ENCODE measurements at places on chromosomes 12 and 14.

DNA sequence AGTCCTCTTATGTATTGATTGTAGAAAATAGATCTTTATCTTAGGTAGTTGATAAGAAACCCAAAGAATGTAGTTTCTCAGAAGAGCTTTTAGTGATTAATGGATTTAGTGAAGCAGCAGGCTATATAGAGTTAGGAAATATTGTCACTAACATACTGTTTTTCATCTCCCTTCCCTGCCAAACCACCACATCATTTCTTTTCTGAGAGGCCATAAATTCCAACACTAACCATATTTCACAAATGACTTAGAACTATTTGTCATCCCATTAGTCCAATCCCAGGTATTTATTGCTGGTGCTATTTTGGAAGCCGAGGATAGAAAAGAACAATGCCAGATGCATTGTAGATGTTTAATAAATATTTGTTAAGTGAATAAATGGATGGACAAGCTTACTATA lies 185.7 kb downstream of the KICS2 start:
- DNase-seq, result no peak

GRCh38 chr14:24388474-24389179 lies 10.2 kb upstream of the NYNRIN start:
- DNase-seq, result no peak

- no peak for DNase-seq
Measured at GRCh38 chr12:92404921-92405320, 259.3 kb upstream of the BTG1 start.

DNA sequence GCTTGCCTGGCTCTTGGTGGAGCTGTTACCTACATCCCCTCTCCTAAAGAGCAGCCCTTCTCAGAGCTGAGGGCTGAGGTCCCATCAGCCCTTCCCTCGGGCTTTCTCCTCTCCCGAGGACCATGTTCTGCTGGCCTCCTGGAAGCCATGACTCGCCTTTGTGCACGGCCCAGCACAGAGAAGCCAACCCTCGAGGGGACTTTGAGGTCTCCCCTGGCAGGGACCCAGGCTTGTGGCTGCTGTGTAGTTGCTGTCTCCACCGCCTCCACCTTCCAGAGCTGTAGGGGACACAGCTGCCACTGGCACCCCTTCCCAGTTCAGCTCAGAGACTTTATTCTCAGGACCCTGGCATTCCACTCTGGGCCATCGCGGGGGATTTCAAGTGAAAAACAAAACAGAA lies 22.9 kb upstream of the CCND2 start:
- DNase-seq, result no peak

DNA sequence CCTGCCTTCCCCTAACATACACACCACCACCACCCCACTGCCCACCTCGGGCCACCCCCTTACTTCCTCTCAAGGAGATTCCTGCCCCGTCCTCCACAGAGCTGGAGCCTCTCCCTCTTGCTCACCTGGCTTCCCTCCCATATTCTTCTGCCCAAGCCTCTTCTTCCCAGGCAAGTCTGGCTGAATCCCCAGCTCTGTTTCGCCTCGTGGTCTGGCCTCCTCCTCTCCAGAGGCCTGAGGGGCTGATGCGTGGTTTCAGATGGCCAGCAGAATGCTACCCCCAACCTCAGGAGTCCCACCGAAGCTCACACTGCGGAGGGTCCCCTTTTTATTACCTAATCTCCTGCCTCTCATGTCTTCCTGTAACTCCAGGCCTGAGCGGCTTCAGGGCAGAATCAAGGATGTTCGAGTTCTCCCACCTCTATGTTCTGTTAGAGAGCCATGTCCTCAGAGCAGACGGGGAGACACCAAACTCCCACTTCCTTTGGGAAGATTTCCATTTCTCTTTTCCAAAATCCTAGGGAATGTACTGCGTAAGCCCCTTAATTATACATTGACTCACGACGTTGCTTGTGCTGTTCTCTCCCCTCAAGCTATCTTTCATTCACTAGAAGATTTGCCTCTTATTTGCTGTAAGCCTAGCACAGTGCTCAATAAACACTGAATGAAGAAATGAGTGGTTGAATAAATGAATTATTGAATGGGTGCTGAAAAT lies 33.9 kb upstream of the LTBP2 start:
- DNase-seq, result no peak

- DNase-seq, result no peak
Measured at GRCh38 chr12:39372929-39373328, 70.0 kb downstream of the KIF21A start.

DNA sequence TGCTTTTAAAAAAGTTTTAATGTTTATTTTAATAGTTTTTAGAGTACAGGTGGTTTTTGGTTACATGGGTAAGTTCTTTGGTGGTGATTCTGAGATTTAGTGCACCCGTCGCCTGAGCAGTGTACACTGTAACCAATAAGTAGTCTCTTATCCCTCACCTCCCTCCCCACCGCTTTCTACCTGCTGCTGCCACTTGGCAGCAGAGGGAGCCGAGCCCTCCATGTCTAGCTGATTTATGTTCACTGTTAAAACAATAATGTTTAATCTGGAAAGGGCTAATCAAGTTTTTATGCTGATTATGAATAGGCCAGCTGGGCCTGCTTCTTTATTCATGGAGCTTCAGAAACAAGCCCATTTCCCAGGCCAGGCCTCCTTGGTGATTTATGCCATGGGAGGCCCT lies 73.1 kb downstream of the ADCK1 start:
- no peak for DNase-seq

DNA sequence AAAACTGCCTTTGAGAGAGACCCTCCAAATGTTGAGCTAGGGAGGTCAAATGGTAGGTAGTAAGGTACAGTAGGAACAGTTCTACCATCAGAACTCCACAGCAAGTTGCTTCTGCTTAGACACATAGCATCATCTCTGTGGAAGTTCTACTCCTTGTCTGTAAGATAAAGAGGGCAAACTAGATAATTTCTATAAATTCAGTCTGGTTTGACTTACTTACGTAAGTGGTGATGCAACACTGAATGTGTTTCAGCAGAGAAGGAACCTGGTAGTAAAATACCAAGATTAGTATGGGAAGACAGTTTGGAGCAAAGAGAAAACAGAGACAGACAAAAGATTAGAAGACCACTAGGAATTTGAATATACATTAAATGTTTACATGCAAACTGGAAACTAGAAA lies 42.0 kb downstream of the KITLG start:
- no peak for DNase-seq

DNA sequence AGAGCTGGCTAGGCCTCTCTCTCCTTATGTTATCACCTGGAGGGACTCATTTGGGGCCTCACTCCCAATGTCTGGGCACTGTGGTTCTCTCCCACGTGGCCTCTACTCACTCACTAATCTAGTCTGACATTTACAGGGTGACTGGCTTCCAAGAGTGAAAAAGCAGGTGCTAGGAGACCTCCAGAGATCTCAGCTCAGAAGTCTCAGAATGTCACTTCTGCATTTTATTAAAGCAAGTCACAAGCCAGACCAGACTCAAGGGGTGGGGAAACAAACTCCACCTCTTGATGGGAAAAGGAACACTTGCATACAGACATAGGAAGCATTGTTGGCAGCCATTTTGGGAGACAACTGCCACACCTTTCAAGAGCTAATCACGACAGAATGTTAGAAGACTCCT lies 175.9 kb downstream of the MON2 start:
- no peak for DNase-seq

DNA sequence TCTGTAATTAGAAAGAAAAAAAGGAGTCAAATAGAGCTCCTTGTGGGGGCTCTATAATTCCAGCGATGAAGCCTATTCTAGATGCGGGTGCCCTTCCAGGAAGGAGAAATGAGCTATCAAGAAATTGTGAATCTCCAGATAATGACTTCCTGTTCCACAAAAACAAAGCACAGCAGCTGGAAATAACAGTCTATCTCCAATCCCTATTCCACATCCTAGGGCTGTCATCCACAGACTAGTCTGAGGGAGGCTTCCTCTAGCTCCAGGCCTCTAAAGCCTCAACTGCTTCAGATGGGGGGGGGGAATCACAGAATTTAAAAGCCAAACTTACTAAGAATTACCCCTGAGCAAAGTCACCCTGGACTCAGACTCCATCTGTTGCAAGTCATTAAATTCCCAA lies 77.4 kb upstream of the GTF2A1 start:
- no peak for DNase-seq

- DNase-seq, result no peak
Measured at GRCh38 chr14:23437133-23438100, 2.0 kb upstream of the MYH7 start.

GRCh38 chr12:124466216-124467128 lies 100.9 kb downstream of the NCOR2 start:
- peak; percentile 90 for DNase-seq

DNA sequence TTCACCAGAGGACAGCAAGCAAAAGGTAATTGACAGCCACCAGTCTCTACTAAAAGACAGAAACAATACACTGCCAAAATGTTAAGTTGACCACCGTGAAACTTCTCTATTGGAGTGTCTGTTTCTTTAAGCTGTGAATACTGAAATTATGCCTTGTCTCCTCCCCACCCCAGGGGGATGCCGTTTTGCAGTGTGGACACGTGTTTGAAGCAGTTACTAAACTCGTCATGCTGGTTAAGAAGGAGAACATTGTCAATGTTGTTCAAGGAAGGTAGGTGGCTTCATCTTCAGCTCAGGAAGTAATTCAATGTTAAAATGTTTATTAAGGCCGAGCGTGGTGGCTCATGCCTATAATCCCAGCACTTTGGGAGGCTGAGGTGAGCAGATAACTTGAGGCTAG lies 32.8 kb downstream of the KCTD10 start:
- DNase-seq, result no peak

DNA sequence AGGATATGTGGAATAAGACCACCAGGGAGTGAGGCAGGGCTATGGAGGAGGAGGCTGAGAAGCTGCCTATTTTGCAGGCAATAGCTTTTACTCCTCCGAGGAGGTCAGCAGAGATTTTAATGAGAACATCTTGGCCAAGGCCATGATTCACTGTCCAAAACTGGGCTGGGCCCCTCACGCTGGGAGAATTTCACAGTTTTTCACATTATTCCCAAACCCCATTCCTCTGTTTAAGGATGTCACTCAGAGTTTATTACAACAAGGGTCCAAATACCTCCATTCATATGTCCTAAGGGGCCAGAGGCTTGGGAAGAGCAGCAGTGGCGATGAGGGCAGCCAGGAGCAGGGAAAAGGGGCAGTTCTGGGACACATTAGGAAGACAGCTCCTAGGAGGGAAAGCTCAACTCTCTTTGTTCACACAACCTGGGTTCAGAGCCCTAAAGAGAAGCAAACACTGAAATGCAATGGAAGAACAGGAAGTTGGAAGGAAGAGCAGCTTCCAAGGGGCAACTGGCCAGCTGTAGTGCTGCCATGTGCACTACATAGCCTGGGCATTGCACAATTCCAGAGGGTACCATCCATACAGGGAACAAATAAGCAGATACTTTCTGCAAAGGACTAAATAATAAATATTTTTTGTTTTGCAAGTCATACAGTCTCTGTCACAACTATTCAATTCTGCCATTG lies 283.2 kb downstream of the NUAK1 start:
- no peak for DNase-seq

DNA sequence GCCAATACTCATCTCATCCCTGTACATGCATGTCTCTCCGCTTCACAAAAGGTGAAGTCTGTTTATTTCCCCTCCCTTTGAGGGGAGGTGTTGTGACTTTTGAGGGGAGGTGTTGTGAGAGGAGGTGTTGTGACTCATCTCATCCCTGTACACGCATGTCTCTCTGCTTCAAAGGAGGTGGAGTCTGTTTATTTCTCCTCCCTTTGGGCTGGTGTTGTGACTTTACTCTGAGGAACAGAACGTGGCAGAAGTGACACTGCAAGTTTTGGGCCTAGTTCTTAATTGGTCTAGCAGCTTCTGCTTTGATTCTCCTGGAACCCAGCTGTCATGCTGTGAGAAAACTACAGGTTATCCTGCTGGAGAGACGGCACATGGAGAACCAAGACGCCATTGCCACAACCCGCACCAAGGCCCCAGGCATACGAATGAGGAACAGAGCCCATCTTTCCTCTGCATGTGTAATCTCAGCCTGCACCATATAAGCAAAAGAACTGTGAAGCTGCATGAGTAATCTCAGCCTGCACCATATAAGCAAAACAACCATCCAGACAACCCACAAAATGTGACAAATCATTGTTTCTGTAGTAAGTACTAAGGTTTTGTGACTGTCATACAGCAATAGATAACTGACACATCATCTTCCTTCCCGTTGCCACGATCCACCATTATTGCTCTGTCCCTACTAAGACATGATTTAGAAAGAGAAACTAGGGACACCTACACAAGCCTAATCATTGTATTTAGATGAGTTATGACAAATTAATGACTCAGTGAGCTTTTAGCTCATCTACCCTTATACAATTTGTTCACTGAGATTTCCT lies 30.0 kb downstream of the GALNT4 start:
- no peak for DNase-seq

- no peak for DNase-seq
Measured at GRCh38 chr14:72510566-72510965, 383.3 kb downstream of the DPF3 start.

DNA sequence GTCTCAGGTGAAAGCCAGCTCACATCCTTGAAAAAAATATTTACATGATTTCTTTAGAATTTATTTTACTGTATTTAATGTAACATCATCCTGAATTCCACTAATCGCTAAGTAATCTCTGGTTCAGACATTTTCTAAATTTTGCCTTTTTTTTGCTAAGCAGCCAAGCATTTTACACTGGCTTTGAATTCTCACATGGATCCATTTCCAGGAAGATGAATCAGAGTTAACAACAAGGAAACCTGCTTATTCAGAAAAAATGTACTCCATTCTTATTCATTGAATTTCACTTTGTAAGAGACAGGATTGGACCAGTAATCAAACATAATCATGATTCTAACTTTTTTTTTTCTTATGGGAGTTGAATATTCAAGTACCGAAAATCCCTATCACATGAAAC lies 1785.1 kb upstream of the FLRT2 start:
- no peak for DNase-seq

GRCh38 chr12:6072302-6072752 lies 52.1 kb downstream of the VWF start:
- DNase-seq, result no peak

- no peak for DNase-seq
Measured at GRCh38 chr12:112190231-112191025, 65.1 kb downstream of the TRAFD1 start.

DNA sequence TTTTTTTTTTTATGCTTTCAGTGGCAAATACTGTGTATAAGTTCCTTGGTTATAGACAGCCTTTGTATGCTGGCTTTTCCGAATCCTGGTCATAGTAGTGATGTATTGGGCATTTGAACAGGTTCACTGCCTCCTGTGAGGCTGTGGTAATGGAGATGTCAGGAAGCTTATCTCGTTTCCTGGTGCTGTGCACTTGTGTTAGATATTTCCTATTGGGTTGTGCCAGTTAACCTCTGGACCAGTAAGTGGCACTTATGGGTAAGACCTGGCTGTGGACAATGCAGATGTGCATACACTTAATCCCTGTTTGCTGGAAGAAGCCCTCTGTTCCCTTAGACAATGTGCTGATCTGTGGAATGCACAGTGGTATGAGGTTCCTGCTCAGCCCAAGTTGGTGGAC lies 135.4 kb upstream of the KITLG start:
- DNase-seq, result no peak

All from activated naive CD4-positive, alpha-beta T cell treated with anti-CD3 and anti-CD28 coated beads, Interleukin-2, amount 10 ng/mL, durations not matched to agents 7 days and 5 days (primary cell).